Ovary (tissue), 10 donors: ENCODE measurements at places on chromosomes 3 and 15.

DNA sequence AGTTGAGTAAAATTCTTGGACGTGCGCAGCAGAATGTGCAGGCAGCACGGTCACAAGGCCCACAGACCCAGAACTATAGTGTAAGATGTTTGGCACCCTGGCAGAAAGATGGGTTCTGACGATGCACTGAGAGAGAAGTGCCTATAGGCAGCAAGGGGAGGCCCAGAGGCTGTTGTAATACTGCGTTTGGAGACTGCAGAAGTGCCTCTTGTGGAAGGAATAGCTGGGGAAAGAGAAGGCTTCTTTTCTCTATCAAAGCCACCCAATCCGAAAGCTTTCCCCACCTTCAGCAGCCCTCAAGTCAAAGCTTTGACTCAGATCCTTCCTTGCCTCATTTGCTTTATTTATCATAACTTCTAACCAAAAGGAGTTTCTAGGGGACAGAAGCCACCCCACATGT lies 5.2 kb upstream of the SIN3A start:
- no peak for DNase-seq

DNA sequence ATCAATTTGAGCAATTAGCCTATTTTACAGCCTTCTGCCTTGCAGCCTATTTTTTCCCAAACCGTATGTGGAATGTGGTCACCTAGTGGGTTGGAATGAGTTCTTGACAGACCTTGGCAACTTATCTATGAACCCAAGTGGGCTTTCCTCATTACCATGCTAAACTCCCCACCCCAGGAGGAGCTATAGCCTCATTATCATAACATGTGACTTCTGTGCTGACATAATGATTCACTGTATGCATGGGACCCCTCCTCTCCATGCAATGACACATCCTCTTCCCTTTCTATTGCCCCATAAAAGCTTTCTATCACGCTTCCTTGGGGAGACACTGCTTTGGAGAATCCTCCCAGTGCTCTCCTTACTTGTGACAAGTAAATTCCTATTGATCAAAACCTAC lies 83.5 kb upstream of the FHIT start:
- DNase-seq: no peak

DNA sequence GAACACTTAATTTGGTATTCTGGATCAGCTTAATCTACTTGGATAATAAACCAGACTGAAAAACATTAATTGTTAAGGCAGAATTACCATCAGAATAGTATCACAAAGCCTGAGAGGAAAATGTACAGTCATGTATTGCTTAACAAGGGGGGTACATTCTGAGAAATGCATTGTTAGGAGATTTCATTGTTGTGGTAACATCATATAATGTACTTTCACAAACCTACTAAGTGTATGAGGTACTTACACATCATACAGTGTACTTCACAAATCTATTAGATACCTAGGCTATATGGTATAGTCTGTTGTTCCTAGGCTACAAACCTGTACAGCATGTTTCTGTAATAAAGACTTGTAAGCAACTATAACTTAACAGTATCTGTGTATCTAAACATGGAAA lies 68.2 kb downstream of the NBEAL2 start:
- no peak for DNase-seq

- DNase-seq: no peak
Observed at GRCh38 chr3:132720228-132720627, 2.0 kb downstream of the NPHP3 start.

- no peak for DNase-seq
Observed at GRCh38 chr3:139113993-139114375, 69.3 kb upstream of the PRR23C start.

DNA sequence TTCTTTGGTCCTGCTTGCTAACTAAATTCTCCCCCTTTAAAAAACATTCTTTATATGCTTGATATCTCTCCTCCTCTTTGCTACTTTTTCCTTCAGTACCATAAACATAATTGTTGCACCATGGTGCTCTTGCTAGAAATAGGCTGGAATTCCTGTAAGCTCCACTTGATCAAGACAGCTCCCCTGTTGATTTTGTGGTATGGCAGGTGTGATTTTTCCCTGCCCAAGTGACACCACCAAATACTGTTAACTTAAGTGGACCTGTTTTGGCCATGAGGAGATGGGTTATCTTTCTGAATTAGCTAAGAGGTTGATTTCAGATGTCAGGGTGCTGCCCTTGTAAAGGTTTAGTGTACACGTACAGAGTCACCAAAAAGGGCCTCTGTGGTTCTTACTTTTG lies 205.3 kb downstream of the CDIN1 start:
- DNase-seq: no peak
